GM23248 (cell line): ENCODE measurements at places on chromosomes 7 and 10.
A peak's percentile ranks its signal among the peaks of the same experiment; 100 is the strongest.

DNA sequence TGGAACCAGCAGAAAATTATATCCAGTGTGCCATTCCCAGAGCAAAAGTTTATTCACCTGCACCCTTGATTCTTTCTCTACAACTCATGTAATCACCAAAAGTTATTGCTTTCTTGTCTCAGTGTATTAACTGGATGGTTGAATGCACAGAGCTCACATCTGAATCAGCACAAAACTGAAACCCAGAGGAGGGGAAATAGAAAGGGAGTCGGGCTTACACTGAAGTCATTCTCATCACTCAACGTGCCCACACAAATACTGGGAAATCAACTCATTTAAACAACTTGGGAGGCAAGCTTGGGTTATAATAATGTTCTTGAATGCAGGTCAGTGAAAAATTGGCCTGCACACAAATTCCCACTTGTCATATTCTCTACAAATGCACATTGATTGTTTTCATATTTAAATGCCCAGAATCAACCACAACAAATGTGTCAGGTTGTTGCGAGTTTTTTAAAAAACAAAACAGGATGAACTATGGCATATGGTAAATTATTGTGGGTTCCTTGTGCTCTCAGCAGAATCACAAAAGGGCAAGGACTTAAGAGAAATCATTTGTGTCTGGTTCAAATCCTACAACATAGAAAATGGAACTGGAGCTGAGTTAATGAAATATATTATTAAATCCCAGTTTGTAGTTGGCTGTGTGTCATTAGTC, 125.9 kb upstream of the NOBOX start:
- no peak for DNase-seq

GRCh38 chr10:116710076-116710475, 32.3 kb downstream of the HSPA12A start:
- DNase-seq = no peak

DNA sequence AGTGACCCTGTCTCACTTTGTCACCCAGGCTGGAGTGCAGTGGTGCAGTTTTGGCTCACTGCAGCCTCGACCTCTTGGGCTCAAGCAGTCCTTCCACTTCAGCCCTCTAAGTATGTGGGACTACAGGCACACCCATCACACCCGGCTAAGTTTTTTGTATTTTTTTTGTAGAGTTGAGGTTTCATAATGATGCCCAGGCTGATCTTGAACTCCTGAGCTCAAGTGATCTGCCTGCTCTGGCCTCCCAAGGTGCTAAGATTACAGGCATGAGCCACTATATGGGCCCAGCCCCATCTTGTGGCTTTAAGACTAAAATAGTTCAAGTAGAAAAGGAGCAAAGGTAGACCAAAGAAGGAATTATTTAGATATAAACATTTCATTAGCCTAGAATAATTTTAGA, 65.5 kb downstream of the MLLT10 start:
- DNase-seq = no peak

DNA sequence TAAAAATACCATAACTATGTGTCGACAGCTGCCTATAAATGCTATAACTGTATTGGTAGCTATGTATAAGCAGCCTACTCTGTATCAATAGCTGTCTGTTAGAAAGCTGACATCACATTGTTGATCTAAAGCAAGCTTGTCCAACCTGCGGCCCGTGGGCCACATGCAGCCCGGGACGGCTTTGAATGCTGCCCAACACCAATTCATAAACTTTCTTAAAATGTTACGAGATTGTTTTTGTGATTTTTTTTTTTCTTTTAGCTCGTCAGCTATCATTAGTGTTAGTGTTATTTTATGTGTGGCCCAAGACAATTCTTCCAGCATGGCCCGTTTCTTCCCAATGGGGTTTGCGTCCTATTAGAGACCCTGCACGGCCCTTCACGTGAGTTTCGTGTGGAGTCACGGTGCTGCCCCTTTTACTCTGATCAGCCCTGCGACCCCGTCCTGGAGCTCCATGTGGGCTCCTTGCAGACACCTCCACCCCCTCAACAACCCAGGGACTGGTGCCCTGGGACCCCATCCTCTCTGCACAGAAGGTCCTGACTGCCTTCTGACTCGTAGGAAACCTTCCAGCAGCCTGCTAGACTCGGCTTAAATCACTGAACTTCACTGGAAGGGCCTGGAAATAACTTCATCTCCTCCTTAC, 4.5 kb upstream of the PRKAR1B start:
- DNase-seq = no peak

DNA sequence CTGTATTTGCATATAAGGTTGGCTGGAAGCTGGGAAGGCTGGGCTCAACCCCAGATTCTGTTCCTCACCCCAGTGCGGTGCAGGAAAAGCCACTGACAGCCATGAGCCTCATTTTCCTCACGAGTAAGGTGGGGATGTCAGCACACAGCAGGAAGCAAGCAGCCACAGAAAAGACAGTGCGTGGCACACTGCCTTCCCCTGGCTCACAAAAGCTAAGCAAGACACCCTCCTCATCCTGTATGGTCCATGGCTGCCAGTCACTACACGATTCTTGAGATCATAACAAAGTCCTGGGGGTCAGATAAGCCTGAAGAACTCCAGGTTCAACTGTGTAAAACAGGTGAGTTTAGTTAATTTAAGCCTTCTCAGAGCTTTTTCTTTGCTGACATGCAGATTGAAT, 28.9 kb upstream of the DDC start:
- no peak for DNase-seq

- DNase-seq = peak; percentile 97
These were observed 39.2 kb upstream of the GSAP start for GRCh38 chr7:77455321-77455720.

- DNase-seq = peak; percentile 39
These were observed 25.8 kb upstream of the EEPD1 start for GRCh38 chr7:36127075-36127740.

- no peak for DNase-seq
These were observed 2.8 kb downstream of the HTRA1 start for GRCh38 chr10:122464250-122464510.

GRCh38 chr10:24920907-24921881, 31.2 kb downstream of the PRTFDC1 start:
- DNase-seq = peak; percentile 98

GRCh38 chr10:18419945-18420344, 231.4 kb downstream of the NSUN6 start:
- DNase-seq = no peak

DNA sequence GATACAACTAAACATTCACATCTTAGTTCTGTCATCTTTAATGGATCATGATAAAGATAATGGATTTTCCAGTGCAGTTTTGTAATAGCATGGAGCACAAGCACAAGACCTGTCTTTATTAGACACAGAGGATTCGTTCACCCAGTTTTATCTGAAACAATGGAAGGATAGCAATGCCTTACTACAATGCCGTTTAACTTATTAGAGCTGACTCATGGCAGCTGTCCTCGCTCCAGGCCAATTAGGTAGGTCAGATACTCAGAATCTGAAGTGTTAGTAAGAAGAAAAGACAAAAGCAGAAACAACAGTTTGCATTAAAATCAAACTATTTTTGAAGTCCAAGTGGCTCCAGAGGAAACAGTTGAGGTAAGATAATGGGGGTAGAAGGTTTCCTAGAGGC, 12.8 kb downstream of the OR13A1 start:
- DNase-seq = no peak

DNA sequence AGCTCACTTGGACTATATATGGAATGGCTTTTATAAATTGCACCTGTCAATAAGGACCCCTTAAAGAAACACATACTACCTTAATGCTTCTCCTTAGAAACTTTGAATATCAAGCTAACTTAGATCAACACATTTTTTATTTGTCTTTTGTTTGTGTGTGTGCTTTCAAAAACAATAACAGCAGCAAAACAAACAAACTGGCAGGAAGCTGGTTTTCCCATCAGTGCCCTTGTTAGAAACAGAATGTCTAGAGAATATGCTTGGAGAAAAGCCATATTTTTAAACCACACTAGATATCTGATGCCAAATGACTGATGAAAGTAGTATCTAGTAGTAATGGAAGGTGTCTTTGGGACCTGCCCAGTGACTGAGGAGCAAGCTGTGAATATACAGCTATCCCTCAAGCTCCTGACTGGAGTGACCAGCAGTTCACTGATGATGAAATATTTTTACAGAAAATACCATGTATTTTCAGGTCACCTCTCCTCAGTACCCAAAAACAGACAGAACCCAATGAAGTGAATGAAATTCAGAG, 1.0 kb downstream of the PDE1C start:
- no peak for DNase-seq

DNA sequence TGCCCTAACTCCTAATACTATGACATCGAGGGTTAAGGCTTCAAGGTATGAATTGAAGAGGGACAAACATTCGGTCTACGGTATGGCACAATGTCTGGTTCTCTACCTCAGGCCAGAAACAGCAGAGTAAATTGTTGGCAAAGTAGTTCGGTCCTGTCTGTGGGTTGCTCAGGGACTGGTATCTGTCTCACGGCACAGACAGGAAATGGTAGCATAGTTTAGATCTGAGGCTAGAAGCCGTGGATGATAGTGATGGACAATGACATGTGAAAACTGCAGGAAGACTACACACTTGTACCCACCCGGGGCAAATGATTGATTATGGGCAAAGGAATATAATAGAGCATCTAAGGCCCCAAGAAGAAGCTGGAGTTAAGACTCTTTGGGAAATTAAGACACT, 106.2 kb downstream of the TWIST1 start:
- peak; percentile 33 for DNase-seq

DNA sequence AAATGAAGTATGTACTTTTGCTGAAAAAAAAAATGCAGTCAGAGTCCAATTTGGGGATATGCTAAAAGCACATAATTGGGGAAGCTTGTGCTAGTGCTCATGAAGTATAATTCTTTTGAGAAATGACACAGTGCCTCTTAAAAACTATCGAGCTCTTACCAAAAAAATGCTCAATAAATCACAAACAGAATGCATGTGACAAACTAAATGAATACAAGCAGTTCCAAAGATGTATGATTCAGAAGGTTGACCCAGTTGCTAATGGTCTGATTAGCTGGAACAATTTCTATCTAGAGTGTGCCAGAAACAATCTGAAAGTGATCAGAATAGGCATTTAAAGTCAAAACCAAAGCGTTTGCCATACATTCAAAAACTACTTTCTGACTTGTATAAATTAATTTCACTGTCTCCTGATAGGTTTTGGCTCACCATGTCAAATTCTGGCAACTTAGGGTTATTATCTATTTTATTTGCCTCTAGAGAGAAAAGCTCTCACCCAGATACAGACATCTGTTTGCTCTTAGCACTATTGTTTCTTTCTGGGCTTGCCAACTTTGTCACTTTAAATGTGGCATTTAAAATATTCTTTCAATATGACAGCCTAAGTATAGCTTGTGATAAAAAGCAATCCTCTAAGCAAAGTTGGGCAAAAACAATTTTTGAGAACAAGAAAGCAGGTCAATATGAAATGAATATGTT, 114.7 kb upstream of the AHR start:
- peak; percentile 56 for DNase-seq

GRCh38 chr10:19699299-19699698, 116.9 kb upstream of the PLXDC2 start:
- DNase-seq = no peak

GRCh38 chr7:7920481-7920880, 48.1 kb upstream of the GLCCI1 start:
- no peak for DNase-seq

- DNase-seq = no peak
These were observed 21.0 kb upstream of the C10orf71 start for GRCh38 chr10:49277973-49278372.

- DNase-seq = peak; percentile 90
These were observed 744 bp downstream of the CREM start for GRCh38 chr10:35127289-35127891.

- no peak for DNase-seq
These were observed 393.4 kb upstream of the NFE2L3 start for GRCh38 chr7:25758559-25758958.

- DNase-seq = no peak
These were observed 169.5 kb downstream of the C1GALT1 start for GRCh38 chr7:7351832-7352231.

DNA sequence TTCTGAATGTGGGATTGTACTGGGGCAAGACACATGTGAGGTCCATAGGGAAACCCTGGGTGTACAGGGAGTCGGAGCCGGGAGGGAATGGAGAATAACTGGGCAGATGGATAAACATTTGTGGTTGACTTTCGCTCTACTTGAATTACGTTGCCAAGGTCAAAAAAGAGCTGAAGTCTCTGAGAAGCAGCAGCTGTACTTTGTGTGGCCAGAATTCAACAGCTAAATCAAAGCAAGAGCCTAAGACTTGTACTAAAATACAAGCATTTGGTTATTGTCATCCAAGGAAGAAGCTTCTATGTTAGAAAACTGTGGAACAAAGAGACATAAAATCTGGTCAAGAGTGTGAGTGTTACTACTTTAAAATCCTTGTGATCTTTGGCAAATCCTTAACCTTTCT, 457.2 kb downstream of the ARL4A start:
- DNase-seq = no peak

- DNase-seq = no peak
These were observed 72.8 kb upstream of the CUX1 start for GRCh38 chr7:101744588-101744987.

DNA sequence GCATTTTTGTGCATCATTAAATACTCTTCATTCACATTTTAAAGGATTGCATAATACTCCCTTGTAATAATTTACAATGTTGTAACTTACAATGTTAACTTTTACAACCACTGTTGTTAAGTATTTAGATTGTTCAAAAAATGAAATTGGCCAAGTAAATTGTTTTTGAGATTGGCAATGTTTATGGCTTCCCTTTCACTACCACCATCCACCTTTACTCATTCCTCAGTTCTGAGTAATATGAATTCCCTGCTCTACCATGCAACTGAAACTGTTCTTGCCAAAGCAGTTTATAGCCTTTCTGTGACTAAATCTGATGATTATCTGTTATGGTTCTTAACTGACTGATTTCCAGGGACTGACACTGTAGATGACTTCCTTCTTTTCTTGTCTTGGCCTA, 80.5 kb upstream of the TMEM106B start:
- no peak for DNase-seq

- DNase-seq = no peak
These were observed 63.2 kb downstream of the GPR37 start for GRCh38 chr7:124702385-124702784.

GRCh38 chr7:94266238-94266644, 128.5 kb upstream of the COL1A2 start:
- DNase-seq = peak; percentile 70

DNA sequence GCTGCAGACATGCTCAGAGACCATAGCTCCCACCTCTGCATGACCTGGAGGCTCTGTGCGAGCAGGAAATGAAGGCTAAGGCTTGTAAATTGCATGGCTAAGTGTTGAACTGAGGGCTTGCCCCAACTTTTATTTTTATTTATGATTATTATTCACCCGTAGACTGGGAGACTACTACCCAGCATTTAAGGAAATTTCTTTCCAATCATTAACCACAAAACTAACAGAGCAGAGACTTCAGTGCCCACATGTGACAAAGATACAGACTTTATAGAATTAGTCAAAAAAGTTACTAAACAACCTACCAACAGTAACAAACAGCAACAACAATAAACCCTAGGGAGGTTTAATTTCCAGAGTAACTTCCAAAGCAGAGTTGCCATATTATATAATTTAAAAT, 39.7 kb downstream of the MCMBP start:
- no peak for DNase-seq

GRCh38 chr7:150980663-150981062, 2.5 kb upstream of the KCNH2 start:
- DNase-seq = no peak
